ENCODE measurements at places on chromosomes 2 and 18.

DNA sequence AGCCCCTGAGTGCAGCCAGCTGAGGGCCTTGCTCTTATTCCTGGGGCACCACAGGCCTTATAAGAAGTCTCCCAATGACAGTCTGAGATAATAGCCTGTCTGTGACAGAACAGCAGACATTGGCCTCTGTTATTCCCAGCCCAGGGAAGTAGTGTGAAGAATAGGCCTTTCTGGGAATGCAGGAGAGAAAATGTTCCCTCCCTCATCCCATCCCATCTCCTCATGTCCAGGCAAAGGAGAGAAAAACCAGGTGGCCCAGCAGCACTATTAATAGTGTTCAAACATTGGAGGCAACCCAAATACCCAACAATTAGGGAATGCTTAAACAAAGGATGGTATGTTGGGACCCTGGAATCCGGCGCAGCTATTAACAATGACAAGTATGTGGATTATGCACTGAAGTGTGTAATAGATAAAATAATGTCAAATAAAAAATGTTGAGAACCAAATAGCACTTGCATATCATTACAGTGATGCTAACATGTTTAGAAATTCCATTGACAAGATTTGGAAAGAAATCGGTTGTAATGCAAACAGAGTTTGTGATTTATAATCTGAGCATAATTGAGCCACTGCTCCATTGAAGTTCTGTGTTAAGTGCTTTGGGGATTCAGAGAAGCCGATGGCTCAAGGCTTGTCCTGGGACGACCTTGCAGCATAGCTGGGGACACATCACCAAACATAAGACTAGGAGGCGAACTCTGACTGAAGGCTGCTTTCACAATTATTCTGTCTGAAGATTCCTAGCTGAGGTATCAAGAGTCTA lies 69.3 kb downstream of the LBH start:
- peak; percentile 77 for DNase-seq

DNA sequence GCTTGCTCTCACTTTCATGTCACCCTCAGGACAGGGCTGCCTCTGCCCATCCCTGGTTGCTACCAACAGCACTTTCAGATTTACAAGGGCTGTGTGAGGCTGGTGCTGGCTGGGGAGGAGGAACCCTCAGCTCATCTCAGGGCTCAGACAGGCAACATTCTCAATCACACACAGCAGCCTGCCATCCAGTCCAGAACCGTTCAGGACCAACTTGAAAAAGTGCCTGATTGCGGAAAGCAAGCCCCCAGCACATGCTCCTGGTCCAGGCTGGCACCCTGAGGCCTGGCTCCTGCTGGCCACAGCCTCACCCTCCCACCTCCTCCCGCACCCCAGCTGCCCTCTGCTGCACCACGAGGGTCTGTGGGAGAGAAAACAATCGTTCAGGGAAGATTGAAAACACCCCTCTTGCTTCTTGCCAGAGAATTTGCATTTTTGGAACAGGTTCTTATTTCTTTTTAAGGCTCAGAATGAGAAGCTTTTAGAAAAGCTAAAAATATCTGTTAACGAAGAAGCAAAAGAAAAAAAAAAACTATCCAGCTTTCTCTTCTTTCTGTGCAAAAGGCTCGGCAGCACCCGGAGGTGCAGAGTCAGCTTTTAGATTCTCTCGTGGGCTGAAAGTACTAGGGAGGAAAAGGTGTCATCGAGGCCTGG lies 403.8 kb upstream of the ID2 start:
- no peak for DNase-seq

DNA sequence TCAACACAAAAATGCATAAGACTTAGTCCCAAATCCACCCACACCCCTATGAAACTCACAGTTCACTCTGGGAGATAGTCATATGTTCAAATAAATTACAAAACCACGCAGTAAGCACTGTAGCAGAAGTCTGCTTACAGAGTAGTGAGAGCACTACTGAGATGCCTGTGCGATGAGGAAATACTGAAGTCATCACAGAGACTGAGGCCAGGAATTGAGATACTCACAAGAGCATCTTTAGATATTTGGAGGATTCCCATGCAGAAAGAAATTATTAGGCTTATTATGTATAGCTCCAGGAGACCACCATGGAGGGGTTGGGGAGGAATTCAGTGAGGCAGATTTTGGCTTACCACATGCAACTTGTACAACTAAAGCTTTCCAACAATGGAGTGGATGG lies 82.3 kb downstream of the ANTXR1 start:
- DNase-seq = peak; percentile 58

- DNase-seq = no peak
Observed at GRCh38 chr2:16664809-16665747, 556 bp downstream of the CYRIA start.

DNA sequence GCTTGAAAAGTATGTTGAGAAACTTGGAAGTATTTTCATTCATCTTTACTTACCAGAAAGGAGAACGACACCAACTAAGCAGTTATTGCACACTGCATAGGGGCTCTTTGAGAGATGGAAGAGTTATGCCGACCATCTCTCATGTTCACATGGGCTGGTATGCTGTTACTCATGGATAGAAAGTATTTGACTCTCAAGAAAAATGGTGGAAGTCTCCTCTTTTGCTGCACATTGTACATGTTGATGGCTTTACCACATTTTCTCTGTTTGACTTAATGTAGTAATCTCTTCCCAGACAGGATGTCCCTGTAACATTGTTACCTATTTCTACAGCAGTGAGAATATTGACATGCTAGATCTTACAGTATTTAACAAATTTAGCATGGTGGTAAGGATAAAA lies 23.2 kb downstream of the CAB39 start:
- DNase-seq = no peak

DNA sequence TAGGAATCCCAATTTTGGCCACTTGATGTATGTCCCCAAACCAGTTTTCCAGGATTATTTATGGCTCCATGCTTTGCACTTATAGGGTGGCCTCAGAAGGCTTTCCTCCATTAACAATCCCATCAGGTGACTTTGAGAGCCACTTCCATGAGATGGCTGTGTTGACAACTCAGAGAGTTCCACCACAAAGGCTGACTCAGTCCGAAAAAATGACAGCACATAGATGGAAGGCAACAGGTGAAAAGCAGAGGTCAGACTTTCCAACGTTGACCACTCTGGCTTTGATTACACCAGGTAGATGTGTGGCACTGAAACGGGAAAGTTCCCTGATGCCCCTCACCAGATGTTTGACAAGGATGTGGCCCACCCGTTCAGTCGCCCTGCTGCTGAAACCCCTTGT lies 431.4 kb upstream of the TNP1 start:
- no peak for DNase-seq

DNA sequence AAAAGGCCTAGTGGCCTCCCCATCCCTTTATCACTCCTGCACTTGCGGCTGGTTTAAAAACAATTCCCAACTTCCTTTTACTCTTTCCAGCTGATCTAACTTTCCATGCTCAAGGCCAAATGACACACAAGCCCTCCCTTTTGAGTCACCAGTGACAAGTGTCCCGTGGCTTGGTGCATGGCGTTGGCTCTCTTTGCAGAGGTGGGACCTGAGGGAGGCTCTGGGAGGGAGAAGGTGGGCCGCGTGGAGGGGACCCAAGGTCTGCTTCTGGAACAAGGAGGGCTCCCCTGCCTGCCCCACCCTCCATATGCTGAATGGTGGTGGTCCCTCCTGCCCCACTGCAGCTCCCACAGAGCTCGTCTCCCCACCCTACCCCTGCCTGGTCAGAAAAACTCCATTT lies 30.8 kb upstream of the HPCAL1 start:
- no peak for DNase-seq
